Progenitor cell of endocrine pancreas (in vitro differentiated cells): ENCODE measurements at places on chromosomes 12 and 14. TPM values are rescaled to one million over a fixed set of nuclear protein-coding genes. Genes with fewer than 3 reads are reported as not detected.

KLRF1 gene
- total RNA-seq, result not detected in 2 replicates

ABCD2 gene
- total RNA-seq, result not detected in 2 replicates

SLC4A8 gene
- 10.6 and 11.8 TPM in 2 replicates for total RNA-seq

ABHD12B gene
- not detected in 2 replicates for total RNA-seq

GRCh38 chr12:22588817-22589216, 36.2 kb upstream of the ETNK1 start:
- no peaks in the 10 kb centered on the region for H3K27me3 ChIP-seq
- peaks cover 12% of the 10 kb centered on the region for H3K4me1 ChIP-seq
- no peak overlapping the region for H3K4me3 ChIP-seq
- H3K27ac ChIP-seq, result peak overlapping the region; percentile 39

- no peak overlapping the region for H3K27ac ChIP-seq
- no peaks in the 10 kb centered on the region for H3K27me3 ChIP-seq
- no peaks in the 10 kb centered on the region for H3K36me3 ChIP-seq
- H3K4me3 ChIP-seq, result no peak overlapping the region
- no peak for DNase-seq
Measured at GRCh38 chr12:96034621-96035282, 635 bp downstream of the LTA4H start.

DNA sequence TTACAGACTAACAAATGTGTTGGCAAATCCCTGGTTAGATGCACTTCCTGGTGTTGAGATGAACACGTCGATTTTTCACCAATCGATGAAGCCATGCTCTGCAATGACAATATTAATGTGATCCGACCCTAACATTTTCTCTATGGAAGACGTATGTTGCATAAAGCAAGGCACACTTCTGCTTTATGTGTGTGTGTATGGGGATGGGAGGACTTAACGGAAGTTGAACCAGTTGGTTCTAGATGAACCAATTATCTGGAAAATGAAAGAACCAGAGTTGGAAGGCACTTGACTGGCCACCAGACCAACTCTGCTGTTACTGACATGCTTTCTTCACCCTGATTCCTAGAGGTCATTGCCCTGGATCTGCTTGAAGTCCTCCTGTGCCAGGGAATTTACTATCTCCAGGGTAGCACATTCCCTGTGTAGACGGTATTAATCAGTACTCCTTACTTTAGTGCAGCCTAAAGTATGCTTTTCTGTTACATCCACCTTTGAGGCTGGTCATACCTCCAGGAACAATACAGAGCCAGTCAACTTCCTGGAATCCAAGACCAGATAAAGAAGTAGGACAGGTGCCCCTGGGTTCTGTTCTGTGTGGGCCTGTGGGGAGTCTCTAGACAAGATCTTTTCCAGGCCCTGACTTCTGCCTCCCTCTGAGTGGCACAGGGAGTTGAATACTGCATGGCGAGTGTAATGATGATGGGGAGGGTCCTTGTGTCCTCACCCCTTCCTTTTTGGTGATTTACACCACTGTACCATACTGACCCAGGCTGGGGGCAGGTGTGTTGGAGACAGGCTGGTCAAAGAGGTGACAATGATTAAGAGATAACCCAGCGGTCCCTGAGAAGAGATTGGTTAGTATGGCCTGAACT, 4.1 kb downstream of the SDR39U1 start:
- no peak for DNase-seq
- no peak overlapping the region for H3K4me3 ChIP-seq
- no peaks in the 10 kb centered on the region for H3K27me3 ChIP-seq
- H3K36me3 ChIP-seq, result peaks cover 13% of the 10 kb centered on the region

DNA sequence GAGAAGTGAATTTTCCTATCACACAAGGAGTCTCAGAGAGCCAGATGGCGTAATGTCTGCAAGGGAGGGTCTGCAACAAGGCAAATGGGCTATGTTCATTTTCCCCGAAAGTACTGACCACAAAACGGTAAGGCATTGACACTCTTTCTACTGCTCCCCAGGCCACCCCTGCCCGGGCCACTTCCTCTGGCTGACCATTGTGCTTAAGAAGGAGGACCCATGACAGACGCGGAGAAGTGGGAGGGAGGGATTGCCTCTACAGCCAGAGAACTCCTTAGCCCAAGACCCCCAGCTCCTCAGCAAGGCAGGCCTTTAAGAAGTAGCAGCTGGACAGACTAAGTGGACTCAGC, 1.2 kb downstream of the NCKAP5L start:
- DNase-seq, result no peak
- H3K4me3 ChIP-seq, result peak overlapping the region; percentile 85
- H3K27me3 ChIP-seq, result no peaks in the 10 kb centered on the region
- peaks cover 18% of the 10 kb centered on the region for H3K4me1 ChIP-seq
- peak overlapping the region; percentile 88 for H3K27ac ChIP-seq
- H3K36me3 ChIP-seq, result peaks cover 4% of the 10 kb centered on the region

GRCh38 chr12:104486363-104486750, 29.6 kb downstream of the CHST11 start:
- H3K27me3 ChIP-seq, result no peaks in the 10 kb centered on the region
- no peak overlapping the region for H3K27ac ChIP-seq
- no peak overlapping the region for H3K4me3 ChIP-seq

DNA sequence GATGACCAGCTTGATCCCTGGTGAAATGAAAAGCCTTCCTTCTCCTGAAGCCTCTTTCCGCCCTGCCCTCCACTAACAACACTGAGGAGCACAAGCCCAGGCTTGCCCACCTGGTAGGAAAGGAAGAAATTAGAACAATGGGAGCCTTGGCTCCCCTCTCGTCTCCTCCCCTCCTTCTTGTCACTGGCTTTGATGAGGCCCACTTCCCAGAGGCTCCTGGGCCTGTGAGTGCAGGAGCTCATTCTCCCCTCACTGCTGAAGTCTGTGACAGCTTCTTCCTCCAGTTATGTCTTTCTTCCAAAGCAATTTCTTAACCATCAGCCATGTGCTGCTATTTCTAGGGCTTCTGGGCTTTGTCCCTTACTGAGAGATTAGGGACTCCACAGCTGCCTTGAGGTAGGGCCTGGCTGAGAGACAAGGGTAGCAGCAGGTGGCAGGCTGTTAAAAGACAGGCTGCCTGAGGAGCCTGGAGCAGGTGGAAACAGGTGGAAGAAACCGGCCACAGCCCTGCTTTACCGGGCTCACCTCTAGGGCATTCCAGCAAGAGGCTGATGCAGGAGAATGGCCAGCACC, 53.6 kb upstream of the SRSF5 start:
- peaks cover 14% of the 10 kb centered on the region for H3K36me3 ChIP-seq
- peak overlapping the region; percentile 94 for H3K27ac ChIP-seq
- peaks cover 3% of the 10 kb centered on the region for H3K27me3 ChIP-seq
- H3K4me3 ChIP-seq, result no peak overlapping the region
- no peak for DNase-seq

GRCh38 chr12:91651728-91652127, 469.1 kb upstream of the DCN start:
- no peak for DNase-seq
- H3K36me3 ChIP-seq, result no peaks in the 10 kb centered on the region

DNA sequence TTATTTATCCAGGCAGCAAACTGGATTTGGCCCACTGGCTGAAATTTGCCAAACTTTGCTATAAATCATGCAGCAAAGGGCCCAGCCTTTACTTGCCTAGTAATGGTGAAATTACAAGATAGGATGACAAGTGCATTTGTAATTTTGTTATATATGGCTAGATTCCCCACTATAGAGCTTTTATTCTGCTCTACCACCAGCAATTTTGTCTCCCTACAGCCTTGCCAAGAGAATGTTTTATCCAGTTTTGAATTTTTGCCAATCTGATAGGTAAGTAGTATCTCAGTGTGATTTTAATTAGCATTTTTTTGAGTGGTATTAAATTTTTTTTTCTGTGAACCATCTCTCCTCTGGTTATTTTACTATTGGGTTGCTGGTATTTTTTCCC, 161.6 kb downstream of the SLC41A2 start:
- no peak overlapping the region for H3K4me3 ChIP-seq
- H3K27ac ChIP-seq, result no peak overlapping the region
- no peak for DNase-seq
- H3K27me3 ChIP-seq, result peaks cover 13% of the 10 kb centered on the region

DNA sequence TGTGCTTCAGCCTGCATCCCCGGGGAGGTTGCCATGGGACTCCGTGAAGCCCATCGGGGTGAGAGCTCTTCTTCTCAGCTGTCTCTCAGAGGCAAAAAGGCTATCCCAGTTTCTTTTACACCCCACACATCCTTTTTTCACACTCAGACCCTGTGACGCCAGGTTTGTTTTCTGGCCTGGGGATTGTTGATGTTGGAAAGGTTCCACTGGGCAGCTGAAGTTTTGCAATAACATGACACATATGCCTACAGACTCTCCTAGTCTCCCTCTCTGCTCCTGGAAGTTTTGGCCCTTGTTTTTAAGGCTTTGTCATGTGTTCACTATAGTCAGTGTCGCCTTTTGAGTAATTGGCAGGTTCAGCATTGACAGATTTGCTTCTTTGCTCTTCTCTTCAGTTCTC, 118.6 kb downstream of the SMOC1 start:
- no peaks in the 10 kb centered on the region for H3K27me3 ChIP-seq
- no peak overlapping the region for H3K4me3 ChIP-seq
- no peak for DNase-seq
- H3K4me1 ChIP-seq, result peaks cover 17% of the 10 kb centered on the region
- no peak overlapping the region for H3K27ac ChIP-seq

GRCh38 chr12:100858656-100859055, 64.1 kb downstream of the ANO4 start:
- H3K36me3 ChIP-seq, result no peaks in the 10 kb centered on the region
- no peak for DNase-seq
- no peak overlapping the region for H3K4me3 ChIP-seq
- H3K27me3 ChIP-seq, result no peaks in the 10 kb centered on the region
- H3K4me1 ChIP-seq, result peaks cover 2% of the 10 kb centered on the region

DNA sequence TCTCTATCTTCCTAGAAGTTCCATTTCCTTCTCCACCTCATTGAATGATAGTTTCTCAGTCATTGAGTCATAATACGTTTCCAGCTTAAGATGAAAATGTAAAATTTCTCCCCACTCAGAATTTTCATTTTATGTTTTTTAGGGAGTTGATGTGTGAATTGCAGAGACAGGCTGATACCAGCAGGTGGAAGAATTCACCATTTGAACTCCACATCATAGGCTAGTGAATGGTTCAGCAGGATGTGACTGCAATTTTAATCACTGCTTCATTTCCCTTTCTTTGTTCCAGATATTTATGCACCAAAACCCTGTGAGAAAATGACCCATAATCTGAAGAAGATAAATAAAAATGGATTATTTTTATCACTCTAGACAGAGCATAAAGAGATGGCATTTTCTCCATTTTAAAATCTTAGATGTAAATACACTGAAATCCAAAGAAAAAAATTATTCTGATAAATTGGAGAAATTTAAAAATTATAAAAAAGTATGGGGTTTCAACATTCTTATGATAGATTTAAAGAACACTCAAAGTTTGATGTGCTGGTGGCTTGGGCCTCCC, 10.6 kb upstream of the PYGL start:
- no peak overlapping the region for H3K4me3 ChIP-seq
- H3K4me1 ChIP-seq, result no peaks in the 10 kb centered on the region
- peaks cover 4% of the 10 kb centered on the region for H3K27me3 ChIP-seq

DNA sequence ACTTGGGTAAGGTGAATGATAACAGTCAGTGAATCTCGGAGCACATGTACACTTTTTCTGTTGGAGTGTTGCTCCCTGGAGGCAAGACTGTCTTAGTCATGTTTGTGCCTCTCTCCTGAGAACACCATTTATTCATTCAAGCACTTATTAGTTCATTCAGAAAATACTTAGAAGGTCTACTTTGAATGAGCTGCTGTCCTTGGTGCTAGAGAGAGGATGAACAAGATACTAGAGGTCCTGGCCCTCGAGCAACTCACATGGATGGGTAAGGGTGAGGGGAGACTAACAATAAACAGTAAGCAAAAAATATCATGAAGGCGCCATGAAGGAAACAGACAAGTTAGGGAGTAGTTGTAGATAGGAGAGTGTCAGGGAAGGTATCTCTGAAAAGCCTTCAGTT, 17.1 kb upstream of the SAMD4A start:
- no peak overlapping the region for H3K4me3 ChIP-seq
- no peaks in the 10 kb centered on the region for H3K4me1 ChIP-seq
- no peak overlapping the region for H3K27ac ChIP-seq
- H3K36me3 ChIP-seq, result no peaks in the 10 kb centered on the region

- H3K4me1 ChIP-seq, result peaks cover 6% of the 10 kb centered on the region
- H3K27me3 ChIP-seq, result peaks cover 13% of the 10 kb centered on the region
- DNase-seq, result no peak
- no peaks in the 10 kb centered on the region for H3K36me3 ChIP-seq
- H3K4me3 ChIP-seq, result no peak overlapping the region
- H3K27ac ChIP-seq, result no peak overlapping the region
Measured at GRCh38 chr14:93956514-93957332, 19.6 kb downstream of the ASB2 start.

DNA sequence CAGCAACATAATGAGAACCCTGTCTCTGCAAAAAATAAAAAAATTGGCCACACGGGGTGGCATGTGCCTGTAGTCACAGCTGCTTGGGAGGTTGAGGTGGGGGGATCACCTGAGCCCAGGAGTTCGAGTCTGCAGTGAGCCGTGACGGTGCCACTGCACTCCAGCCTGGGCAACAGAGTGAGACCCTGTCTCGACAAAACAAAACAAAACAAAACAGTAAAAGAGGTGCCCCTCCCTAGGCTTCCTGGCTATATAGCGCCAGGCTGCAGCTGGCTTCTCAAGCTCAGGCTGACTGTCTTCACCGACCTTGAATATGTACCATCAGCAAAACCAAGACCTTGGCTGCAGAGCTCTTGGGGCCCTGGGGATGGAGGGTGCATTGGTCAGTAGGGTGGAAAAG, 29.4 kb downstream of the TSPAN9 start:
- no peak overlapping the region for H3K27ac ChIP-seq
- H3K4me1 ChIP-seq, result peaks cover 15% of the 10 kb centered on the region
- H3K27me3 ChIP-seq, result peaks cover 5% of the 10 kb centered on the region
- no peak for DNase-seq
- no peaks in the 10 kb centered on the region for H3K36me3 ChIP-seq

GRCh38 chr12:62827042-62827441, 107.9 kb downstream of the PPM1H start:
- H3K4me3 ChIP-seq, result no peak overlapping the region
- H3K4me1 ChIP-seq, result peaks cover 6% of the 10 kb centered on the region
- H3K36me3 ChIP-seq, result peaks cover 8% of the 10 kb centered on the region
- H3K27ac ChIP-seq, result no peak overlapping the region
- no peaks in the 10 kb centered on the region for H3K27me3 ChIP-seq
- DNase-seq, result no peak

- no peak for DNase-seq
- H3K27ac ChIP-seq, result no peak overlapping the region
- H3K4me1 ChIP-seq, result peaks cover 7% of the 10 kb centered on the region
- H3K36me3 ChIP-seq, result peaks cover 3% of the 10 kb centered on the region
- H3K4me3 ChIP-seq, result no peak overlapping the region
Measured at GRCh38 chr12:59182191-59182590, 261.9 kb upstream of the LRIG3 start.

DNA sequence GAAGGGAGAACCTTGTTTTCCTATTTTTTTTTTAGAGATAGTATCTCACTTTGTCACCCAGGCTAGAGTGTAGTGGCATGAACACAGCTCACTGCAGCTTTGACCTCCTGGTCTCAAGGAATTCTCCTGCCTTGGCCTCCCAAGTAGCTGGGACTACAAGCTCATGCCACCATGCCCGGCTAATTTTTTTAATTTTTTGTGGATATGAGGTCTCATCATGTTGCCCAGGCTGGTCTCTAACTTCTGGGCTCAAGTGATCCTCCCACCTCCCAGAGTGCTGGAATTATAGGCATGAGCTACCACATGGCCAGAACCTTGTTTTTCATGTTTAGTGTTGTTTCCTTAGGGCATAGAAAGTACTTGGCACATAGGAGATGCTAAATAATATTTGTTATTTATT, 13.5 kb downstream of the MANSC1 start:
- no peak for DNase-seq
- H3K27ac ChIP-seq, result no peak overlapping the region
- no peak overlapping the region for H3K4me3 ChIP-seq
- no peaks in the 10 kb centered on the region for H3K27me3 ChIP-seq
- H3K36me3 ChIP-seq, result peaks cover 19% of the 10 kb centered on the region

GRCh38 chr14:74697543-74697942, 15.3 kb downstream of the AREL1 start:
- no peaks in the 10 kb centered on the region for H3K4me1 ChIP-seq
- no peak overlapping the region for H3K4me3 ChIP-seq
- no peaks in the 10 kb centered on the region for H3K27me3 ChIP-seq
- peaks cover 16% of the 10 kb centered on the region for H3K36me3 ChIP-seq
